ENCODE measurements at places on chromosomes 3 and 15.
A peak's percentile ranks its signal among the peaks of the same experiment; 100 is the strongest.

DNA sequence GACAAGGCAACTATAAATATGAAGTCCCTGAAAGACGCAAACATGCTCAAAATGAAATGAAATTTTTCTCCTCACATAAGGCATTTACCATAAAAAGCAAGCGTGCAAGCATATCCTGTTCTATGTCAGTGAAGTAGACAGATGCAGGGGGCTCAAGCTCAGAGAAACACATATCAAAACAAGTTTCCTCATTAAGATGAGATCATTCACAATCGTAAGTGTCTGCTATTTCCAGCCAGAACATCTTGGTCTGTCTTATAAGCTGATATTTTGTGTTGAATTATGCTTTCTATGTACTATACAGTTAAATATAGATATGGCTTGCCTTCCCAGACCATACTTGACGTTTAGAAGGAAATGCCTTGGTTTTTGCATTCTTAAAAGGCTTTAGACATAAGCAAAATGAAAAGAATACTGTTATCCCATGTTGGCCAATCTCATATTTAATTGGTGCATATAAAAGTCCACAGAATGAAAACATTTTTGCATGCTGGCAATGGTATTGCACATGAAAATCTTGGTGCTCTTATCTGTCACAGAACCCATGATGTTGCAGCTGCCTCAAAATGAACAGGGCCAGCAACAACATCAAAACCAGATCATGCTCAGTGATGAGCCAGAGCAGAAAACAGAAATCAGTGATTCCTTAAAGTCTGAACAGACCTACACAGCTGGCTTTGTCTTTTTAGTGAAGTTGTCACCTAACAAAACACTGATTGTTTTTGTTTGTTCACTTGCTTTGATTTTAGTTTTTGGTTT lies 65.4 kb downstream of the SIDT1 start:
- no peak for DNase-seq

DNA sequence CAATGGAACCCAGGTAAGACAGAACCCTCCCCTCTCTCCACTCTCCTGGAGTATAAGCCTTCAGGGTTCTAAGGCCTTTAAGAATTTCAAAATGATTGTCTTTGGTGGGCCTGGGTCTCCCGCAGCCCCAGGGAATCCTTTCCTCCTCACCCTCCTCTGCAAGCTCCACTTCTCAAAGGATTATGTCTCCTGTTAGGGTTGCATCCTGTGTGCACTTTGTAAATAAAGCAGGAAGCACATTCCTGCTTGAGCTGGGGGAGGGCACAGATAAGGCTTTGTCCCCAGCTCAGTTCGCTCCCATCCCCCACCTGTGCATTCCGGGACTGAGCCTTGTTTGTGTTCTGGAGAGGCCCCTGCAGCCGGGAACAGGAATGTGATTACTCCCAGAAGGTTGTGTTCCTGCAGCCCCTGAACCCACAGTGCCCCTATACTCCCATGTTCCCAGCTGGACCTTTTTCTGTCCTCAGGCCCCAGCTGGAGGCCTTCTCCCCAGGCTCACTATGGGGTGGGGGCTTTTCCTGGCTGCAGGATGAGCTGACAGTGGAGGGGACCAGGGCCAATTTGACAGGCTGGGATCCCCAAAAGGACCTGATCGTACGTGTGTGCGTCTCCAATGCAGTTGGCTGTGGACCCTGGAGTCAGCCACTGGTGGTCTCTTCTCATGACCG lies 9.5 kb downstream of the TYRO3 start:
- DNase-seq = no peak

- DNase-seq = peak; percentile 35
Measured at GRCh38 chr3:13895155-13896105, 15.6 kb upstream of the WNT7A start.

DNA sequence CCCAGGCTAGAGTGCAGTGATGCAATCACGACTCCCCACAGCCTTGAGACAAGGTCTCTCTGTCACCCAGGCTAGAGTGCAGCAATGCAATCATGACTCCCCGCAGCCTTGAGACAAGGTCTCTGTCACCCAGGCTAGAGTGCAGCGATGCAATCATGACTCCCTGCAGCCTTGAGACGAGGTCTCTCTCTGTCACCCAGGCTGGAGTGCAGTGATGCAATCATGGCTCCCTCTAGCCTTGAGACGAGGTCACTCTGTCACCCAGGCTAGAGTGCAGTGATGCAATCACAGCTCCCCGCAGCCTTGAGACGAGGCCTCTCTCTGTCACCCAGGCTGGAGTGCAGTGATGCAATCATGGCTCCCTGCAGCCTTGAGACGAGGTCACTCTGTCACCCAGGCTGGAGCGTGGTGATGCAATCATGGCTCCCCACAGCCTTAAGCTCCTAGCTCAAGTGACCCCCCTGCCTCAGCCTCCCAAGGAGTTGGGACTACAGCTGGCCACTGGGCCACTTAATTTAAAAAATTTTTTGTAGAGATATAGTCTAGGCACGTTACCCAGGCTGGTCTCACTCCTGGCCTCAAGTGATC lies 26.1 kb downstream of the TFRC start:
- DNase-seq = no peak

- no peak for DNase-seq
Measured at GRCh38 chr3:59372346-59372745, 322.5 kb upstream of the CFAP20DC start.

GRCh38 chr15:69755551-69756310 lies 303.1 kb downstream of the RPLP1 start:
- peak; percentile 25 for DNase-seq

DNA sequence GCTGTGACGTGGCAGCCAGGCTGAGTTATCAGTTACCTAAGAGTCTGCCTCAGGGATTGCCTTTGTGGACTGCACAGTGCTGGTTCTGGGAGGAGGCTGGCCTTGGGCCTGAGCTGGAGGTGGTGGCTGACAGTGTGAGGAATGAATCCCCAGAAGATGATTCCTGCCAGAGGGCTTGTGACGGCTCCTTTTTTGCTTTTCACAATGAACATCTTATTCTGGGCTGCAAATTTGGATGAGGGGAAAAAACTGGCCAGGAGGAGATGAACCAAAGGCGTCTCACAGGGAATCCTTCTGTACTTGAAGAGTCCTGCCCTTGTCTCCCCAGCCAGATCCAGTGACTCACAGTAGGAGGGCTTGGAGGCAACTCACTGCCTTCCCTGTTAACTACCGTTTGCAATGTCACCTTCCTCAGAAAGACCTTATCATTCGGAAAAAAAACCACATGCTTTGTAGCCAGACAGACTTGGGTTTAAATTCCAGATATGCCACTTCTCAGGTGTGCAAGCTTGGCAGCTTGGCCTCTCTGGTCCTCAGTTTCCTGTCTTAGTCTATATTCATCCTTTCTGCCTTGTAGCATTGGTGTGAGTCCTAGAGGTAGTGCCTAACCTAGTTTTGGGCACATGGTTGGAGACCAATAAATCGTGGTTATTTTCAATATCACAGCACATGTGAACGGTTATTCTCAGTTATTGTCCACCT lies 19.1 kb downstream of the ST6GAL1 start:
- DNase-seq = no peak

DNA sequence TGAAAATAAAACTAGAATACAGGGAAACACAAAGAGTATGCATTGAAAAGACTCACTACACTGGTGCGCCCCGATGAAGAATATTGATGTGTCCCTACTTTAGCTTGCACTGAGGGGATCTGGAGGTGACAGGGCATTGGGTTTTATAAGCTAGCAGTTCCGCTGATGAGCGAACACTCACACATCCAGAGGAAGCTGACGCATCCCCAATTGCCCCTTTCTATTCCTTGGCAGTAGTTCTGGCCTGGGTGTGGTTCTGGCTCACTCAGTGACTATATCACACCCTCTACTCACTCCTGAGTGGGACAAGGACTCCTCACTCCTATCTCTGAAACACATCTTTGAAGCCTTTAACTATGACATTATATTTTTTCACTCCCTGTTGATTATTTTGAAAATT lies 71.0 kb downstream of the B3GNT5 start:
- DNase-seq = no peak
